SK-N-SH (cell line): ENCODE measurements at places on chromosomes 6 and 20.

DNA sequence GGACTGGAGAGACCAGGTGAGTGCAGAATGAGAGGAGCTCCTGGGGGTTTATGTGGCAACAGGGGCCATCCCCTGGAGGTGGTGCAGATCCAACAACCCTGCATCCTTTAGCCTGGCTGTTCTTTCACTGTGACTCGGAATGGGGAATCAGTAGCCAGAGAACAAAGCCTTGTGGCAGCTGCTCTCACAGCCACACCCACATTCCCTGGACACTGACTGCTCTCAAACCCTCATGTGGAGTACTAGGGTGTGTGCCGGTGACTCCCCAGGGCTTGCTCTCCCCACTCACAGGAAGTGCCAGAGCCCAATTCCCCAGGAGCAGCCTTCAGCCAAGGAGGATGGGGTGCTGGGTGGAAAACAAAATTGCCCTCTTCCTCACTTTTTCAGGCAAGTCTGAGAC, 30.2 kb upstream of the GGTLC1 start:
- no peak for DNase-seq

DNA sequence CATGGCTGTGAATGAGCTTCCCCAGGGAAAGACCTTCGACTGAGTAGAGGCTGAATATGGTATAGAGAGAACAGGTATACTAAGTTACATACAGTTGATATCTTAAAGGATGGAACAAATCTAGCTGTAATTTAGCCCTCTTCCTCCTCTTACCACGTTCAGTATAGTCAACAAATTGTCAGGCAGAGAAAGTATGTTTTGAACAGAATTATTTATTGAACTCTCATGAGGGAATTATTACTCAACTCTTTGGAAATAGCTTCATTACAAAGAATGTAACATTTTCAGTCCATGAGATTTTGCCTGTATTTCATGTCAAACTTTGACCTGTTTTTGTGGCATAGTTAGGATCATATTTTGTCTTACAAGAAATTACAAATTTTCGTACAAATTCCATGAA, 63.0 kb downstream of the SH3BGRL2 start:
- DNase-seq, result no peak

GRCh38 chr6:75418233-75418632, 75.4 kb downstream of the FILIP1 start:
- no peak for DNase-seq

DNA sequence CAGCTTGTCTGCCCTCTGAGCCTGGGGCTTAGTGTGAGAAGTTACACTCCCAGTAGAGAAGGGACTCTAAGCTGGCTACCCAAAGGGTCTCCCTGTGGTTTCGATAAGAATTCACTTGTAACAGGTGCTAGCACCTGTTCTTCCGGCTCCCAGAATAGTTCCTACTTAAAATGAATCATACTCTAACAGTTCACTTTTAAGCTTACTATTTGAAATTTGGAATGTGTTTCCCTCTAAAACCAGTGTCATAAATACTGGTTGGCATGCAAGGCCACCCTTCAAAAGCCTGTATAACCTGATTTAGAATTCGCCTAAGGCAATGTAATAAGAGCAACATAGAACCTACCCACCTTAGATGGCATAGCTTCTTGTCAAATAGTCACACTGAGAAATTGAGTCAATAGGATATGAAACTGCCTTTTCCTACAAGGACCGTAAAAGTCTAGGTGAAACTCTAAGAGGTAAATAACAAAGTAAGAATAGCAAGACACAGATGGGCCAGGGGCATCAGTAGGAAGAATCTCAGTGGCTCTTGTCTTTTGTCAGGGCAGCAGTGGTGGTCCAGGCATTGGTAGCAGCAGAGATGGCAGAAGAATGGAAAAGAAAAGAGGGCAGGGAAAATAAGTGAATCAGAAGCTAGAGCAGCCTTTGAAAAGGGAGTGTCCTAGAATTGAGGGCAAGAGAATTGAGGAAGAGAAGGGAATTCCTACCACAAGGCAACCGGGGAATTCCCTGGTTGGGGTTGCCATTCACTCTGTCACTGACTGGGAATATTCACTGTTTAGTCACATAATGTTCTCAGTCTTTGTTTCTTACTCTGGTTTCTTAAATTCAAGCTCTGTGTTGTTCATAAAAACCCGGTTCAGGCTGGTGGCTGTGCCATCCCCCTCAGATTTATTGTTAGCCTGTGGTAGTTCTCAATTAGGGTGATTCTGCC, 91.5 kb downstream of the HIVEP2 start:
- no peak for DNase-seq

- peak; percentile 73 for DNase-seq
Measured at GRCh38 chr20:3786126-3786484, 435 bp downstream of the CENPB start.

DNA sequence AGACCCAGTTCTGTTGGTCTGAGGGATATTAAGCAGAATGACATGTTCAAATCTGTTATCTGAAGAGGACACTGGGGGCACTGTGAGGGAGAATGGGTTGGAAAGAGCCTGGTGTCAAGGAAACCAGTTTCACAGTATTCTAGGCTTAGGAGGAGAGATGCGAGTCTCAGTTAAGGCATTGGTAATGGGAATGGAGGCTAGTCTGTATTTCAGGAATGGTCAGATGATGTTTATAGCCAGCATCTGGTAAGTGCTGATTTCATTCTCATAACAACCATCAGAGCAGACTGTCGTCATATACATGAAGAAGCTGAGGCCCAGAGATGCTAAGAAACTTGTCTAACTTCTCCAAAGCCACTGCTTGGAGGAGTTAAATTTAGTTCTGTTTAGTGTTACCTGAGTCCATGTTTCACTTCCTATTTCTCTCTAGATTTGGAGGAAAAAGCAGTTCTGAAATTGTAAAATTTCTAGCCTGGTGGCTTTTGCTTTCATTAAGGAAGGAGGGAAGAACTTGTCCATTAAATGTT, 242.0 kb downstream of the ARID1B start:
- DNase-seq, result peak; percentile 30

DNA sequence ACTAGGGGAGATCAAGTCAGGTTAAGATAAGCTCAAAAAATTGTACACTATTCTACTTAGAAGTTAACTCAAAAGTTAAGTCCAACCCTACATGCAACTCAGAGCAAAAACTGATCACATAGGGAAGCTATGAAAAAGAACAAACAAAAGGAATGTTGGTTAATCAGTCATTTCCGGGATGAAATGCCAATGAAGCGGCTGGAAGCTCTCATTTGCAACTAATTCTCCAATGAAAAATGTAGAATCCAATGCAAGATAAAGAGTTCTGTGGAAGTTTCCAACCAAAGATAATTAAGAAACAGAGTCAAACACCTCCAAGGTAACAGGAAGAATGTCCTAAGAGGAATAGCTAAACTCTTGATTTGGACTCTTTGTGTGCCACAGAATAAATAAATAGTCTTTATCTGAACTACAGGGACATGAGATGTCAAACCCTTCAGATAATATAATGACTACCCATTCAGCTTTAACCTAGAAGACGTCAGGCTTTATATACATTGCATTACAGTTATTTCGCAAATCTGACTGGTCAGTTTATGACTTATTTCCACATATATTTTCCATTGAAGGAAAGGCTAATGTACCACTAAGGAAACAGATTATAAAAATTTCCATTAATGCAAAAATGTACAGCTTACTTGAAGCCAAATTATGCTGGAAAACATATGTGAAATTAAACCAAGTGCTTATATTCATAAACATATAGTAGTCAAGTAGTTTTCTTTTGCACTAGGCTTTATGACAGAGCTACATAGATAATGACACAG, 48.0 kb upstream of the DST start:
- DNase-seq, result no peak

- DNase-seq, result peak; percentile 64
Measured at GRCh38 chr20:41734506-41734945, 116.3 kb upstream of the CHD6 start.

DNA sequence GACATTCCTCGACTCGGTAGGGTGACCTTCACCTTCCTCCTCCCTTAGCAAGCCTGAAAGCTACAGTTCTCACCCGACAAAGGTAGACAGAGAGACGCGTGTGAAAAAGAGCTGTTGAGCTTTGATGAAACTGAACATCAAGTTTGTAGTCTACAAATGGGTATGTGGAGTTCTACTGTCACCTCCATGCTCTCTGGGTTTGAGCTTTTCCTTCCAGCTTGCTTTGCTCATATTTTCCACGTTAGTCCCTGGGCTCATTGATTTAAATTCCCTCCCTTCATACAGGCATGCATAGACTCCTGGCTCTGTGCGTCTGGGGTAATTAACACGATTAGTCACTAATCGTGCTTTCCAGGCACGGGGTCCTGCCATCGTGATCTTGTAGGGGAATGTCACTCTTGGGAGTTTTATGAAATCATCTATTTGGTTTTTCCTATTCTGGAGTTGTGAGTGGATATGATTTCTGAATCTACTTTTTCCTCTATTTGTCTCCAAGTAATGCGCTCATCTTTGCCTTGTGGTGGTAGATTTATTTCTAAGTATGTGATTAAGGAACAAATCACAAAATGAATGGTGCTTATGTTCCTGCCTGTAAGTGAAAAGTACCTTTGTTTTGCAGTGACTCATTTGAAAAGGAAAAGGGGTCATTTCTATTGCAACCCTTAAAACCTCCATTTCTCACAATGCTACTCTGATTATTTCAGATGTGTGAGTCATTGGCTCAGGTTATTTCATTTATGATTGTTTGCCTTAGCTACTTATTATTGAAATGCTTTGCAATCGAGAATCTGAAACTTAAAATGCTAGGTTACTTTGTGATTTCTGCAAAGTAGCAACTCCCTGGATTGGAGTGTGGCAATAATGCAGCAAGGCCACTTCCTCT, 154.6 kb downstream of the ZDHHC14 start:
- DNase-seq, result no peak
